ENCODE measurements at places on chromosomes 1 and 21.

DNA sequence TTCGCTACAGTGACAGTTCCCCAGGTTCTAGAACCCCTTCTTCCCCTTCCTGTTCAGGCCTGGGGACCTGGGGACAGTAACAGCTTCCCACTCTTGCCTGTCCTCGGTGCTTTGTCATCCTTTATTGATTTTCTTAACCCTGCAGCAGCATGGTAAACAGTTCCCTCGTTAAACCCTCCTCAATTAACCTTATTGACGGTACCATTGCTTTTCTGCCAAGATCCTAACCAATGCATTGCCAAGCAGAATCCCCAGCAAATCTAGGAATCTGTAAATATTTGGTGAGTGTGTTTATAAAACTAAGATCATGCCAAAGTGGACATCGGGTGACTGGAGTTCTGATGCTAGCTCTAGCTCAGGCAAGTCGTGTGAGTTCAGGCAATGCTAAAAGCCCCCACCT lies 99.6 kb upstream of the KAZN start:
- DNase-seq = no peak

DNA sequence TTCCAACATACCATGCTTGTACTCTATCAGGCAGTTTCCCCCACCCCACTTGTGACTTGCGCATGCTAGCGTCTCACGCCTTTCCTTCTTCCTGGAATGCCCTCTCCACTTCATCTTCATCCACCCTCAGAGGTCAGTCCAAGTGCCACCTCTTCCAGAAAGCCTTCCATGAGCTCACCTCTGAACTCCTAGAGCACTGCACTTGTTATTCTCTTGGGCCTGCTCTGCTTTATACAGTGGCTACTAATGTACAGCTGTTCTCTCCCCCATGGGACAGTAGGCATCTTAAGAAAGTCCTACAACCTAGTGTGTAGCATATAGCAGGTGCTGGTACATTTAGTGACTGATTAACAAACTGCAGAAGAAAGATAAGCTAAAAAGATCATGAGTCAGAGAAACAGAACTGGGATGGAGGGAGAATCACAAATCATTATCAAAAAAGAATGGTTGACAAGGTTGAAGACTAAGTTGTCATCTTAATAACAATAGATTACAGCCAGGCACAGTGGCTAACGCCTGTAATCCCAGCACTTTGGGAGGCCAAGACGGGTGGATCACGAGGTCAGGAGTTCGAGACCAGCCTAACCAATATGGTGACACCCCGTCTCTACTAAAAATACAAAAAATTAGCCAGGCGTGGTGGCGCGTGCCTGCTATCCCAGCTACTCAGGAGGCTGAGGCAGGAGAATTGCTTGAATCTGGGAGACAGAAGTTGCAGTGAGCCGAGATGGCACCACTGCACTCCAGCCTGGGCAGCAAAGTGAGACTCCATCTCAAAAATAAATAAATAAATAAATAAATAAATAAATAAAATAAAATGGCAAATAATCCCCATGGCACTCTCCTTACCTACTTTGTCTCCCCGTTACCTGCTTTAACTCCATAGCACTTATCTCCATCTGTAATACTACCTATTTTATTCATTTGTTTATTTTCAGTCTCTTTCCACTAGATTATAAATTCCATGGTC lies 16.3 kb upstream of the TSPAN1 start:
- no peak for DNase-seq

DNA sequence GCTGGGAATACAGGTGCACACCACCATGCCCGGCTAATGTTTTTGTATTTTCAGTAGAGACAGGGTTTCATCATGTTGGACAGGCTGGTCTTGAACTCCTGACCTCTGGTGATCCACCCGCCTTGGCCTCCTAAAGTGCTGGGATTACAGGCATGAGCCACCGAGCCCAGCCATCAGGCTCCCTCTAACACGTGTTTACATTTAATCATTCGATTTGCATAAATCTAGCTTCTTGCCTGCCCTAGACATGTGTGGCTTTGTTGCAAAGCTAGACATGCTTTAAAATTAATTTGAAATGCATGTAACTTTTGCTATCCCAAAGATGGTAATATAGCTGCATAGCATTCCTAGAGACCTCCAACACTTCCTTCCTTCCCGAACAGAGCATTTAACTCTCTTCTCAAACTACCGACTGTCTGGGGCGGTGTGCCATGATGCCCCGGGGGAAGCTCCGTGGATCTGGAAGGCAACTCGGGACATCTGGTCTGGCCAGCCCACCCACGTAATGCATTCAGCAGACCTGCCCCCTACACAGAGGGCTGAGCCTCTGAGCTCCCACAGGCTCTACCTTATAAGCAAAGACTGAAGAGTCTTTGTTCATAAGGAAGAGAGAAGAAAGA lies 34.6 kb upstream of the NID1 start:
- no peak for DNase-seq

DNA sequence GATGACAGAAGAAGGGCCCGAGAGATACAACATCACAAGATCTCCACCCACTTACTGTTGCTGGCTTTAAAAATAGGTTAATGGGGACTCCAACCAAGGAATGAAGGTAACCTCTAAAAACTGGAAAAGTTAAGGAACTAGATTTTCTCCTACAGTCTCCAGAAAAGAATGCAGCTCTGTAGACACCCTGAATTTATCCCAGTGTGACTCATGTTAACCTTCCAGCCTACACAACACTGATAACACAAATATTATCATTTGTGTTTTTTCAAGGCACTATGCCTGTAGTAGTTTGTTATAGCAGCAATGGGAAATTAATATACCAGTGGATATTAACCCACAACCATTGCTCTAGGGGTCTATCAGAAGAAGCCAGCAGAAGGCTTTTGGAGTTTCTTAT lies 730.7 kb upstream of the ZP4 start:
- no peak for DNase-seq

DNA sequence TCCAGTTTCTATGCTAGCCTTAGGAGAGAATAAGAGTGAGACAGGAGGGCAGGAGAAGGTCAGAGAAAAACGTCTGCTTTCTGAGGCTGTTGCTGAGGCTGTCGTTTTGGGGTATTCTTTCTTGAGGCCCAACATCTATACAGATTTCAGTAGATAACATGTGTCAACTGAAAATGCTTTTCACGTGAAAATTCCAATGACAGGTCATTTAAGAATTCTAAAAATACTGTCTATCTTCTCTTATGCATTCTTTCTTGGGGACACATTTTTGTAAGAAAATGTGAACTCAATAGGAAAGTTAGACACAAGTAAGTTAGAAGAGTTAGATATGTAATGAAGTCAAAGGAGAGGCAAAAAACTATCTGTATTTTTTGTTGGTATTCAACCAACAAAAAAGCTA lies 150.8 kb downstream of the TGFB2 start:
- no peak for DNase-seq

- DNase-seq = no peak
Measured at GRCh38 chr1:183198463-183198862, 12.4 kb downstream of the LAMC2 start.

DNA sequence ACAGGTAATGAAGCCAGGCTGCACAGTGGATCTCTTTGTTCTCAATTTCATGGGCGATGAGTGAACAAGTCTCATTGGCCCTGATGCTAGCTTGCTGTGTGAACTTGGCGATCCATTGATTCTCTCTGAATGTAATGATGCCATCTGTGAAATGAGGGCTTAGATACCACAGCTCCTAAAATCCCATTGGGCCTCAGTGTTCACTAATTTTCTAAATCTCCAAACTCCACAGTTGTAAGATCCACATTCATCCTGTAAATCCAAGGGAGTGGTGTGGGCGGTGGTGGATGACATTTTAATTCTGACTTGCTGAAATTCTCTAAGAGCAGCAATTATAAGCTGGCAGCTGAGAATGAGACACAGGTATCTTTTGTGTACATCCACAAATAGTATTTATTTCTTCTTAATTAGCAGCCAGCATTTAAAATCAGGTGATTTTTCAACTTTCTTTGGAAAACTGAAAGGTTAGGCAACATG lies 9.6 kb upstream of the ACTL8 start:
- no peak for DNase-seq

DNA sequence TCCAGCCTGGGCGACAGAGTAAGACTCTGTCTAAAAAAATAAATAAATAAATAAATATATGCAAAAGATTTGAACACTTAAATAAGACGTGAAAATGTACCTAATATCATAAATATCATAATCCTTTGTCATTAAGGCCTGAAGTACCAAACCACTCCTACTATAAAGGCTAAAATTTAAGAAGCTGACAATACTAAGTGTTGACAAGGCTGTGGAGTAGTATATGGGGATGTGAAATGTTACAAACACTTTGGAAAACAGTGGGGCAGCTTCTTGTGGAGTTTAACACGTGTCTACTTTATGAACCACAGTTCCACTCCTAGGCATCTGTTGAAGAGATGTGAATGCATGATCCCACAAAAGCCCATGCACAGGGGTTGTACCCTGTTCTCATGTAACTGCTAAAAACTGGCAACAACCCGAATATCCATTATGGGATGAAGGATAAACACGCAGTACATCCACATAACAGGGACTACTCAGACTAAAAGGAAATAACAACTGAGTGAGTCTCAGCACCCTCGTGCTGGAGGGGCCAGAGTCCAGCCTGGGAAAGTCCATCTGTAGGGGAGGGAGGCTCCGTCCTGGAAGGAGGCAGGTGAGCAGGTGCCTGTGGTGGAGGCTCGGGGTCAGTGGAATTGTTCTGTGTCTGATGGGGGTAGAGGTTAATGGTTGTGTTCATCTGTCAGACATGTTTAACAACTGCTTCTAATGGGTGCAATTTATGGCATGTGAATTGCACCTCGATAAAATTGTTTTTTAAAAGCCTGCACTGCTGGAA lies 6.7 kb upstream of the SLC19A1 start:
- no peak for DNase-seq

DNA sequence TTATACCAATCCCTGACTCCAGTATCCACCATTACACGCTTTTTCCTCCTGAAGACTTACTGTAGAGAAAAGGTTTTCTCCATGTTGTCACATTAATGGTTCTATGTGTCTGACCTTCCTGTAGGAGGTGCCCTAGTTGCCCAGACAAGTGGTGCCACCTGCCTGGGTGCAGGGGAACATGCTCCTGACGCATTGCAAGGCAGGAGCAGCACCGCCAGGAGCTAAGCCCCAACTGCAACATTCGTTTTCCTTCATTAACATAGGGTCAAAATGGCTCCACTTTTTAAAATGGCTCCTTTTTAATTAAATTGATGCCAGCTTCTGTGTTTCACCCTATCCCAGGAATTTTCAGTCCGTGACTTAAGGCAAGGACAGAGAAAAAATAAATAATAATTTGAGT lies 220.1 kb upstream of the SAMSN1 start:
- no peak for DNase-seq

DNA sequence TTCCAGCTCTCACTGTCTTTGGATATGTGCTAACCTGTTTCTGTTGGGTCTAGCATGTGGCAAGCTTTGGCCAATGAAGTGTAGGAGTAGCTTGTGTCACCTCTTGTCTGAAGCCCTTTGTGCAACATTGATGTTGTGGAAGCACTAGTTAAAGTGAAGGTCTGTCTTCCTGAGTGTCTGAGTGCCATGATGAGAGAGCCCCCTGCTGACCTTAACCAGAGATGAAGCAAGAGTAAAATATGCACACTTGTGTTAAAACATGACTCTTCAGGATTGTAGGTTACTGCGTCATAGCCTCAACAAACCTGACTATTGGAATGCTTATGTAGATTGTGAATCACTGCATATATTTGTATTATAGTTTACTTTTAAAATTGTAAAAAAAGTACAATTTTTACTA lies 103.7 kb downstream of the NCAM2 start:
- no peak for DNase-seq

DNA sequence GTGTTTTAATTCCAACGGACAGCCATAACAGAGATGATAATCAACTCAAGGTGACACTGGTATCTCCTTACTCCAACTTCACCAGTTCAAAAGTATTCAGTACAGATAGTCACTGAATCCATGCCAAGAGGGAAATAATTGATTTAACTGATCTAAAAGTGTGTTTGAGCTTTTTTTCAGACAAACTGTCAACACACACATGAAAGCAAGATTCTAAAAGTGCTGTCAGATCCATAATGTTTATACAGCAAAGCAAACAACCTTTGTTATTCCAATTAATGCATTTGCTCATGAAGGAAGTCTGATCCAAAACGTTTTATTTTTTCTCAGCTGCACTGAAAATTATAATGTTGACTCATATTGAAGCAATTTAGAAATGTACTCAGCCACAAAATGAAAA lies 5.9 kb upstream of the PRKAA2 start:
- no peak for DNase-seq

GRCh38 chr21:41364308-41364707 lies 2.5 kb downstream of the MX2 start:
- no peak for DNase-seq

DNA sequence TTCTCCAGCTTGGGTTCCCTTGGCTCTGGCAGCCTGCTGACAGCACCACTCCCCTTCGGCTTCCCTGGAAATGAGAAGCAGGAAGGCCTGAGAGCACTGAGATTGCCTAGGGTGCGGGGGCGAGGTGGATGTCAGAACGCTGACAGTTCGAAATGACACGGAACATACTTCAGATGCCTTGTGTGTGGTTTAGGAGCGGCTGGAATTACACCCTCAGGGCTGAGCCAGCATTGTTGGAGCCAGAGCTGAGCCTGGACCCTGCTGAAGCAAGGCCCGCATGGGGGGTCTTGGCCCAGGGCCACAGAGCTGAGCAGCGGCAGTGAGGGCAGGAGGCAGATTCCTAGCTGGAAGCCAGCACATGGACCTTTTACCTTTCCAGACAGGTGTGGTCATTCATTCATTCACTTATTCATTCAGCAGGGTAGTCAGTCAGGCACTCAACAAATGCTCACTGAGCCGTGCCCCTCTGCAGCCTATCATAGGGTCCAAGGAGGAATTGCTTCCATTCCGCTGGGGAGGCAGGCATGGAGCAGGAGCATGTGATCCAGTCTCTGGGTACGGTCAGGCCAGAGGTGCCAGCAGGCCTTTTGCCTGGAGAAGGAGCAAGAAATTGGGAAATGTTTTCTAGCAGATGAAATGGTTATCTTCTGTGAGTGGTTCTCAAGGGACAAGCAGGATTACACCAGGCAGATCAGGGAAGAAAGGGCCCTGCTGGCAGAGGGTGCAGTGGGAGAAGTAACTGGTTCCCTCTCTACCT lies 6.6 kb upstream of the FOXE3 start:
- DNase-seq = no peak

Measured in activated CD4-positive, CD25-positive, alpha-beta regulatory T cell treated with anti-CD3 and anti-CD28 coated beads, Interleukin-2, amount 50 U/mL, for 16 hours (primary cell).